Activated gamma-delta T cell treated with Interleukin-2 at 50 U/mL for 16 hours (primary cell): ENCODE measurements at places on chromosomes 7 and 10.

DNA sequence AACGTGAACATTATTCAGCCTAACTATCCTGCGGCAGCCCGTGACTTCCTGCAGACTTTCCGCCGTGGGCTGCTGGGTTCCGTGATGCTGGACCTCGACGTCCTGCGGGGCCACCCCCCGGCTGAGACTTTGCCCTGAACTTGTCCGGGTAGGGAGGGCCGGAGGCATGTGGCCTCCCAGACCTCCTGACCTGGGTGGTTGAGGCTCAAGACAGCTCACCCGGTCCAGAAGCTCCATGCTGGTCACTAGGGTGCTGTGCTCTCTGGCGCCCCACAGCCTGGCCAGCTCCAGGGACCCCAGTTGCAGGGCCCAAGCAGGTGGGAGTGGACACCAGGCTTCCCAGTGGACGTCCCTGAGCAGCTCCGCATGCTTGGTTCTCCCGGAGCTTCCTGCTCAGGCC is 4.4 kb downstream of the SPRN start:
- DNase-seq = no peak

DNA sequence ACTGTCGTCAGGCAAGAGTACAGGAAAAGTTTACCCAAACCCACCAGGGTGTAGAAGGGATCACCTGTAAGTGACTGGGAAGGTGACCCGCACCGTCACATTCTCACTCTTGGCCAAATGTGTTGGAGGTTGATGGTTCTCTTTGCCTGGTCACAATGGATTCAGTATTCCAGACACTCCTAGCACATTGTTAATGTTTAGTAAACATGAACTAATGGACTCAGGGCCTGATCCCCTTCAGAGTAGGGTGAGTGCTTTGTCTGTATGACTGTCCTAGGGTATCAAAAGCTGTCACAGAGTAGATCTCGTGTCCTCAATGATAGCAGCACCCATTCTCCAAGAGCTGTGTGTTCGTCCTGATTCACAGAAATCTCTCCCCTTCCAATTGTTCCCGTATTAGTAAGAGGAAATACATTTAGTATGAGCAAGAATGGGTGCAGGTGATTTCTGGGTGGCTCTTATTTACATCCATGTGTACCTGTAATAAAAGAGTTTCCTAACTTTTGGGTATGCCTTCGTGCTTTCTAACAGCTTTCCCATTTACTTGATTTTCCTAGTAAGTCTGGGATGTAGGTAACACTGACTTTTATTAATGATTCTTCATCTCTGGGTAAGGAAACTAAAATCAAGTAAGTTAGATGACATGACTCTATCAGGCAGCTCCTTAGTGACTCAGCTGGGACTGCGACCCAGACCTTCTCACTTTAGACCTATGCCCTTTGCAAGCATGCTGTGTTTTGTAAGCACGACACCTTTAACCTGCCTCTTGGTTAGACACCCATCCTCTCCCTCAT is 4.7 kb downstream of the EEPD1 start:
- DNase-seq = no peak

GRCh38 chr7:125119559-125120115 is 190.0 kb upstream of the POT1 start:
- no peak for DNase-seq

GRCh38 chr10:47449979-47450378 is 33.9 kb downstream of the ANXA8 start:
- no peak for DNase-seq

GRCh38 chr7:32070406-32071360 is at the start of gene PDE1C:
Gene PDE1C (minus strand): TSS chr7:32070407.
- no peak for DNase-seq

GRCh38 chr7:102140952-102141370 is 145.7 kb upstream of the SH2B2 start:
- no peak for DNase-seq

- DNase-seq = no peak
Observed at GRCh38 chr10:79239275-79239779, 107.9 kb upstream of the PPIF start.

- DNase-seq = no peak
Observed at GRCh38 chr7:114791771-114792170, 130.1 kb upstream of the MDFIC start.

DNA sequence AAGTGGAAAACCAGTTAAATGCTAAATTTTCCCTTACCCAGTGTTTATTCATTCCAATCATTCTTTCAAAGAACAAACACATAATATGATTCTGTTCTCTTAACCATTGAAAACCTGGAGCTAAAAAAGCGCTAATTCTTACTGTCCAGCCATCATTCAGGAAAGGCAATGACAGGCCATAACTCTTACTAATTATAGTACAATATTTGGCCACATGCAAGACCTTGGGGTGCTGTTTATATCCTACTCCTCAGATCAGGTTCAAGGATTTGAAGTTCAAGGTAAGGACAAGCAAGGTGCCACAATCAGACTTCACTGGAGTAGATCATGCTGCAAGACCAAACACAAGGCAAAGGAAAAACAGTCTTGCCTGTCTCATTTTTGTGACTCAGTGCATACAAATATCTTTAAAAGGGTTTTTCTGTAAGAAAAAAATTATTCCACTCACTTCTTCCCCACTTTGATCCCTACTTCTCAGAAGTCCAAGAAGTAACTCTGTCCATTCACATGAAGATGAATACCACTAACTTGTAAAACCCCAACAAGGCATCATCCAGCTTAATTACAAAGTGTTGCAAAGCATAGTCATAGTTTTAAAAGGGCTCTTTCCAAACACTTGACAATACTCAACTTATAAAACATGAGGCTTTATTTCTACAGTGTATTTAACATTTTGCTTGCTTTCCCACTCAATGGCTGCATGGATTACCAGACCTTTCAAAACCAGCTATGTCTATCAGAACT is 153.0 kb downstream of the DOCK4 start:
- DNase-seq = no peak

DNA sequence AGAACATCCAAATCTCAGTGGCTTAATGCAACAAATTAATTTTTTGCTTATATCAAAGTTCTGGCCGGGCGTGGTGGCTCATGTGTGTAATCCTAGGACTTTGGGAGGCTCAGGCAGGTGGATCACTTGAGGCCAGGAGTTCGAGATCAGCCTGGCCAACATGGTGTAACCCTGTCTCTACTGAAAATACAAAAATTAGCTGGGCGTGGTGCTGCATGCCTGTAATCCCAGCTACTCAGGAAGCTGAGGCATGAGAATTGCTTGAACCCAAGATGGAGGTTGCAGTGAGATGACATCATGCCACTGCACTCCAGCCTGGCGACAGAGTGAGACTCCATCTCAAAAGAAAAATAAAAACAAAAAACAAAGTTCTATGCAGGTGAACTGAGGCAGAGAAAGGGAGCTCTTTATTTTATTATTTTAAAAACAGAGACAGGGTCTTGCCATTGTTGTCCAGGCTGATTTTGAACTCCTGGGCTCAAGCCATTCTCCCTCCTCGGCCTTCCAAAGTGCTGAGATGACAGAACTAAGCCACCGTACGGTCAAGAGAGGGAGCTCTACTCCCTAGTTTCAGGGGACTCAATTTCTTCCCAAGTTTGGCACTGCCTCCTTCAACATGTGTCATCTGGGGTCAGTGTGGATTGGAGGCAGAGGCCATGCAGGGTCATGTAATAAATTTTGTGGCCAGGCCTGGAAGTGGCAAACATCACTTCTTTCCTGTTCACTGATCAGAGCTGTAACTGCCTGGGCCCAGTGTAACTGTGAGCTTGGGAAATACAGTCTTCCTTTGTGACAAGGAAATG is 2.4 kb downstream of the ADCK2 start:
- no peak for DNase-seq

DNA sequence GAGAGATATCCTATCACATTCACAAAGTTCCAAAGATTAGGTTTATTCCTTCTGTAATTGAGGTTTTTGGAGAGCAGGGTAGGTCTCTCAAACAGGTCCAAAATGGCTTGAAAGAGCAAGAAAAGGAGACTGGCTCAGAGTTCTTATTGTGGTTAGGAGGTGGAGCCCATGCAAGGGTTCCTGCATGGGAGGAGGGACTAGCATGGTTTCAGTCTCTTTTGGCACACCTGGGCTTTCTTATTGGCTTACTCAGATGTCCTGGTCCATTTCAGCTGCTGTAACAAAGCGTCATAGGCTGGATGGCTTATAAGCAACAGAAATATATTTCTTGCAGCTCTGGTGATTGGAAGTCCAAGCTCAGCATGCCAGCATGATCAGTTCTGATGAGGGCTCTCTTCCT is 493.1 kb downstream of the REEP3 start:
- DNase-seq = no peak

DNA sequence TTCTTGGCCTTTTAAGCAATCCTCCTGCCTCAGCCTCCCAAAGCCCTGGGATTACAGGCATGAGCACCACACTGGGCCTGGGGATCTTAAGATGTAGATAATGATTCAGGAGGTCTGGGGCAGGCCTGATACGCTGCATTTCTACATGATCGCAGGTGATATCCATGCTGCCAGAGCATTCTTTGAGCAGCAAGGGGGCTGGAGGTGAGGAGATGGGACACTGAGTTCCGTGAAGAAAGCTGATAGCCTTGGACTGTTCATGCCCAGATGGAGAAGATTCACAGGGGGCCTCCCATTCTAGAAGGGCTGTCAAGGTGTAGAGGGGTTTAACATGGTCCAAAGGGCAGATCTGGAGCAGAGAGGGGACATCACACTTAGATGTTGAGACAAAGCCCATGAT is 480.3 kb downstream of the RPS24 start:
- DNase-seq = no peak

GRCh38 chr7:36565792-36566356 is 158.4 kb downstream of the AOAH start:
- no peak for DNase-seq

DNA sequence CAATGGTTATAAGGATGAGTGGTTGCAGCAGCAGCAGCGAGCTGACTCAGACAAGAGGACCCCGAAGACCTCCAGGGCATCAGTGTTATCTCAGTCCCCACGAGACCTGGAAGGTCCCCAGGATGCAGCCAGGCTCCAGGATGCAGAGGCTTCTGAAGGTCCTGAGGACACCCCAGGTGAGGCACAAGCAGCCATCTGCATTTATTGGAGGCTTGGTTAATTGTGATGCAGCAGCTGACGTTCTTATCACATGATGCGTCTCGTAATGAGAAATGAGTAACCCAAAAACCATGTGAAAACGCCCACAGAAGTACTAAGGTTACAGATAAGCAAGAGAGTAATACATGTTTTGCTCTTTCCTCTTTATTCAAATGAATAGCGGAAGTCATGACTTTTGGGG is 17.4 kb downstream of the C7orf57 start:
- no peak for DNase-seq

GRCh38 chr7:2932402-2933251 is 88.5 kb upstream of the GNA12 start:
- no peak for DNase-seq

DNA sequence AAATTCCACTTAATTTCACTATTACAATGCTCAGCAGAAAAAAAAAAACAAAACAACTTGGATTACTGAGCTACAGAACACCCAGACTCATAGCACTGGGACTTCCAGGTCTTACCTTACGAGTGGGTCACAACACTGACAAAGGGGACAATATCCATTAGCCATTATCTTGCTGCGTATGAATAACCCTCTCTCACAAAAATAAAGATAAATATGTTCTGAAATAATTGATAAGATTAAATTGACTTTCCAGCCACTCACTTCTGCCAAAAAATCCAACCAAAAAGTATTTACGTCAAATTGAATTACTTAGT is 128.7 kb downstream of the PKD1L1 start:
- DNase-seq = no peak
